ENCODE measurements at places on chromosomes 16 and 17.
A peak's percentile ranks its signal among the peaks of the same experiment; 100 is the strongest.

DNA sequence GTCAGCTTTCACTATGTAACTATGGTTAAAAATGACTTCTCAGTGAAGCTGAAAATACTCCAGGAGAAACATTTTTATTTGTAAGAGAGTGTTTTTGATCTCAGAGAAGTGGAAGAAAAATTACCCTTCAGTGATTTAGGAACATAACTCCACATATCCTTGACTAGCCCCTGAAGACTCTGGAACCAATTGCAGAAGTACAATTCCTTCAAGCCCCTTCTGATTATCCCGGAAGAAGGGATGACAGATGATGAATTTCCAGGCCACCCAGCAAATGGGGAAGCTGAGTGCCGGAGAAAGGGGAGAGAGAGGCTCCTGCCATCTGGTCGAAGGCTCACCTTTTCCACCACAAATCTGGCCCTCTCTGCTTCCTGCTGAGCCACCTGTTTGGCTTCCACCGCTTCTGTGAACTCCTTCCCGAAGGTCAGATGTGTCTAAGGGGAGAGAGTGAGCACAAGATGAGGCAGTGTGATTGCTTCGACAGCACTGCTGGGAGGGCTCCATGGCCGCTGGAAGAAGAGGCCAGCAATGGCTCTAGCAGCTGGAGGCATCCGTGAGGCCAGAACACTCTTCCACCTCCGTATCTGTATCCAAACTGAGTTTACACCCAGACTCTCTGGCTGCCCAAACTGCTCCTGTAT, 8.1 kb downstream of the PHB1 start:
- DNase-seq = no peak

DNA sequence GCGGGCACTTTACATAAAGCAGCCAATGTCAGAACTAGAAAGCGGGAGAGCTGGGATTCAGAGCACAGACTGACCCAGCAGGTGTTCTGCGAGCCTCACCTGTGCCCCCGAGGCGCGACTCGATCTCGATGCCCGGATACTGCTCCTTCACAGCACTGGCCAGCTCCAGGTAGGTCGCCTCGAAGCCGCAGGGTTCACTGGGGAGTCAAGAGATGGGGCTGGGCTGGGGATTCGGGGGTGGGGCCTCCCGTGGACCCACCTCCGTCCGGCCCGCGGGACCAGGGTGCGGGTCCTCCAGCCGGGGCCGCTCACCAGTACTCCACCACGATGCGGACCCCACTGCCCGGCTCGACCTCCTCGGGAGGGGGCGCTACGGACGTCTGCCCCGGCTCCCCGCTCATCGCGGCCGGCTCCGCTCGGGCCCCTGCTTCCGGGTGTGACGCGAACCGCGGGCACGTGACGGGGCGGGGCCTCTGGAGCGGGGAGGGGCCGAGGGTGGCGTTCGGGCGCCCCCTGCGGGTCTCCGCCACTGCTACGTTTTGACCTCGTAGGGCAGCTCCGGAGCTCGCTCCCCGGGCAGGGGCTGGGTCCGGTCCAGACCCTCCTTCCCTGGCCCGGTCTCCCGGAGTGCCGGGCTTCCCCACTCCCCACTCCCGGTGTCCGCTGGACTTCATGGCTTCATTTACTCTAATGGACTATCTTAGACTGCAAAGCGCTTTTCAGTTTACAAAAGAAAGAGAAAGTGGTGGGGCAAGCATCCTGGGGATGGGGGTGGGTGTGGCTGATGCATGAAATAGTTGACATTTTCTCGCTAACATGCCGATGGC, at the start of gene MIEN1:
Gene MIEN1, minus strand, starts transcription at position 438 of the 827 bp plus-strand sequence. Its CDS starts 37 bp downstream, at position 401.
- DNase-seq = peak; percentile 95

- no peak for DNase-seq
These were observed 10.0 kb downstream of the TUFM start for GRCh38 chr16:28835864-28836760.

- no peak for DNase-seq
These were observed 15.5 kb upstream of the TMEM94 start for GRCh38 chr17:75440738-75441448.

GRCh38 chr17:75535119-75535537, 9.6 kb downstream of the LLGL2 start:
- peak; percentile 86 for DNase-seq

DNA sequence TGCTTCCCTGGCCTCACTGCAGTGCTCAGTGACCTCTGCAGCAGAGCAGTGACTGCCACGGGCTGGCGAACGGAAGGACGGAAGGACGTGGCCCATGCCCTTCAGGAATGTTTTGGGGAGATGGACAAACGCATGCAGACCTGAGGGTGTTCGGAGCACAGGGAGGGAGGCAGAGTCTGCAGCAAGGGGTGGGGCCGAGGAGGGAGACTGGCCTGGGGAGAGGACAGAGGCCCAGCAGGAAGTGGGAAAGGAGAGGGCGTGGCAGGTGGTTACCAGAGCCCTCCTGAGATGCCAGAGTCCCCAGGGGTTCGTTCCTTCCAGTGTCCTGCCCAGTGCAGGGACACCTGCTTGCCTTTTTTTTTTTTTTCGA, 21.9 kb downstream of the ADORA2B start:
- no peak for DNase-seq

- DNase-seq = no peak
These were observed 7.0 kb upstream of the NT5C start for GRCh38 chr17:75138519-75138918.

- DNase-seq = no peak
These were observed 20.3 kb downstream of the METRNL start for GRCh38 chr17:83099570-83100181.

DNA sequence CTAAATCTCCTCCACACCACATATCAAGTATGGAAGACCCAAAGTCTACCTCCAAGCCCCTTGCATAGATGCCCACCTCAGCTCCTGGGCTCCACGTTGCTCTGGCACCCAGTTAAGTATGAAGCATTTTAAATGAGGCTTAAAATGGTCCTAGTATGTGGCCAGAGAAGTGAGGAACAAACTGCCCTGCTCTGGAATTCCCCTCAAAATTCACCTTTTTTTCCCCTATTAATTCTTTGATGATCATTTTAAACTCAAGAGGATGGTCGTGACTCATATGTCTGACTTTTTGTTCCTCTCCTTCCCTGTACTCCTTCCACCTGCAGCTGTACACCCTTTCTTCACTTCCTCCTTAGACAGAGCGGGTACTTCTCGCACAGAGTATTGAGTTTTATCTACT, 234.5 kb upstream of the MYOCD start:
- no peak for DNase-seq

DNA sequence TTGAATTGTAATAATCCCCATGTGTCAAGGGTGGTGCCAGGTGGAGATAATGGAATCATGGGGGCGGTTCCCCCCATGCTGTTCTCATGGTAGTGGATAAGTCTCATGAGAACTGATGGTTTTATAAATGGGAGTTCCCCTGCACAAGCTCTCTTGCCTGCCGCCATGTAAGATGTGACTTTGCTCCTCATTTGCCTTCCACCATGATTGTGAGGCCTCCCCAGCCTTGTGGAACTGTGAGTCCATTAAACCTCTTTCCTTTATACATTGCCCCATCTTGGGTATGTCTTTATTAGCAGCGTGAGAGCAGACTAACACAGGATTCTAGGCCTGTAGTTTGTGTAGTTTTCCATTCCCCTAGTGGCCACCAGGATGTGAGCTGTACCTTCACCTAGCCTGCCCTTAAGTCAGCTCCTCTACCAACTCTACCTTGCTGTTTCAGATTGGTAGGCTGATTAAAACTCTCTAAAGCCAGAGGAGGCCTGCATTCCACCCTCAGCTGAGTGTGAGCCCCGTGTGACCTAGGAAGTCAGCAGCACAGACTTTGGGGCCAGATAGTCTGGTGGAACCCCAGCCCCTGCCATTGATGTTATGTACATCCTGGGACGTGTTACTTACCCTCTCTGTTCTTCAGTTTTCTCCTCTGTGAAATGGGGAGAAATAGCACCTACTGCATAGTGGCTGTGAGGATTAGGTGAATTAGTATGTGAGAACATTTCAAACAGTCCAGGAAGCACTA, 252.4 kb upstream of the CACNG5 start:
- DNase-seq = no peak

DNA sequence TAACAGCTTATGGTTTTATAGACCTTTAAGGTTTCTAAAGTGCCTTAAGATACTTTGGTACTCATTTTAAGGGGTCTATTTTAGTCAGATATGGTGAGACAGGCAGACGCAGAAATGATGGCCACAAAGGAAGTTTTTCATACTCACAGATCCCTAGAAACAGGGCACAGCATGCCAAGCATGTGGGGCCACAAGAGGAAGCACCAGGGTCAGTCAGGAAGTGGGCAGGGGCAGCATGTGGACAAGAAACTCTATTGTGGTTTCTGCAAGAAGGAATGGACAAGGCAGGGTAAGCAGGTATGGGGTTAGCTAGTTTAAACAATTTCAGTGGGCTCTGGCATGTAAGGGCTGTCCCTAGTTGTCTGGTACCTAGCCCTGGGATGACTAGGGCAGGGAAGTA, 8.5 kb downstream of the EFCAB3 start:
- no peak for DNase-seq

DNA sequence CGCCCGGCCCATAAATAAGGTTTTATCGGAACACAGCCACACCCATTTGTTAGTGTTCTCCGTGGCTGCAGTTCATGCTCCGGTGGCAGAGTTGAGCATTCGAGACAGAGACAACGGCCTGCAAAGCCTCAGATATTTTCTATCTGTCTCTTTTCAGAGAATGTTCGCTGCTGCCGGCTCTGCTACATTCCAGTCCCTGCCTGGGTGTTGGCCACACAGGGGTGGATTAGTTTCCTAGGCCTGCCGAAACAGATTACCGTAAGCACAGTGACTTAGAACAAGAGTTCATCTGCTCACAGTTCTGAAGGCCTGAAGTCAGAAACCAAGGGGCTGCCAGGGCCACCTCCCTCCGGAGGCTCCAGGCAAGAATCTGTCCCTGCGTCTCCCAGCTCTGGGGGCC, 19.1 kb upstream of the GSG1L start:
- DNase-seq = no peak

GRCh38 chr16:88977018-88977811, at the start of gene CBFA2T3:
CBFA2T3 (minus strand) TSS chr16:88977207; CDS start chr16:88976807, 400 bp downstream.
- no peak for DNase-seq

DNA sequence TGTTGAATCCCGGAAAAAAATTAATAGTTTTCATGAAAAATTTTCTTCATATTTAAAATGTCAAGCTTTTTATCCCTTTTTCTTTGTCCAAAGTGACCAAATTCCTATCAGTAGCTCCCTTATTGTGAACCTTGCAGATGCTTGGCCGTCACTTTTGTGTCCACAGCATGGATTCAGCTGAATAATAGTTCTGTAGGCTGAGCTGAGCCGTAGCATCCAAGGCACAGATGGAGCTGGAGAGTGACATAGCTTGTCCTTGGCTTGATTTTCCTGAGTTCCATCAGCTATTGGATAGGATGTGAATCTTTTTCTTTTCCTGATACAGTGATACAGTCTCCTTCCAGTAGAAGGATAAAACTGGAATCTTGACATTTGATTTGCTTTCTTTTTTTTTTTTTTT, 3.6 kb downstream of the NUP85 start:
- DNase-seq = no peak

DNA sequence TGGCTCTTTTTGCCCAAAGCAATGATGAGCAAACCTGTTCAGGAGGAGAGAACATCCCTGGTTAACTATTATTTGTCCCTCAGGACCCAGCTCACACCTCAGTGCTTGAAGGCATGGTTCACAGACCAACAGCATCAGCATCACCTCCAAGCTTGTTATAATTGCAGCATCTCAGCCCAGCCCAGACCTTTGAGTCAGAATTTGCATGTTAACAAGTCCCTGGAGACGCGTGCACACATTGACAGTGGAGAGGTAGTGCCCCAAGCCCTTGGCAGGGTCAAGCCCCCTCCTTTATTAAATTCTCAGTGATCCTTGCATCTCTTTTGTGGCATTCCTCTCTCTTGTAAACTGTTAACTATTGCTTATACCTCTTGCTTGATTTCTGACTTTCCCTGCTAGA, 488.6 kb downstream of the HAPSTR1 start:
- DNase-seq = no peak

GRCh38 chr17:36786867-36787266, 150.4 kb upstream of the LHX1 start:
- no peak for DNase-seq

- DNase-seq = peak; percentile 45
These were observed 651 bp downstream of the SHMT1 start for GRCh38 chr17:18362698-18363100.

DNA sequence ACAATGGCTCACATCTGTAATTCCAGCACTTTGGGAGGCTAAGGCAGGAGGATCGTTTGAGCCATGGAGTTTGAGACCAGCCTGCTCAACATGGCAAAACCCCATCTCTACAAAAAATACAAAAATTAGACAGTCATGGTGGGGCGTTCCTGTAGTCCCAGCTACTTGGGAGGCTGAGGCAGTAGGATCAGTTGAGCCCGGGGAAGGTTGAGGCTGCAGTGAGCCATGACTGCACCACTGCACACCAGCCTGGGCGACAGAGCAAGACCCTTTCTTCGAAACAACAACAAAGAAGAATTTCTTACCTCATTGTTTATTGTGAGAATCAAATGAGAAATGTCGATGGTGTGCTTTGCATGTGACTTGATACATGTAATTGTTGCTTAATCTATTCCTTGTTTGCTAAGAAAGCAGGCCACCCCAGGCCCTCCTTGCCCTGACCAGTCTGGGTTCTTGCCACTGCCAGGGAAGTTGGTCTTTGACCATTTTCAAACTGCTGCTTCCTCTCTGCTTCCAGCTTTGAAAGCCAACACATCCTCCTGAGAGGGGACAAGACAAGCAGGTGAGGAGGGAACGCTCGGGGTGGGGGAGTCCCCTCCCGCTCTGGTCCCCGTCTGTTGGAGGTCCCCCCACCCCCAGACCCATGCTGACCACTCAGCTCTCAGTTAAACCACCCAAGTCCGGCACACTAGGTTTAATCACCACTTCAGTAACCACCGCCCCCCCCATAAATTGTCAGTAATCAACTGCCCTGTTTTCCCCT, 47.3 kb upstream of the CPNE2 start:
- DNase-seq = no peak

DNA sequence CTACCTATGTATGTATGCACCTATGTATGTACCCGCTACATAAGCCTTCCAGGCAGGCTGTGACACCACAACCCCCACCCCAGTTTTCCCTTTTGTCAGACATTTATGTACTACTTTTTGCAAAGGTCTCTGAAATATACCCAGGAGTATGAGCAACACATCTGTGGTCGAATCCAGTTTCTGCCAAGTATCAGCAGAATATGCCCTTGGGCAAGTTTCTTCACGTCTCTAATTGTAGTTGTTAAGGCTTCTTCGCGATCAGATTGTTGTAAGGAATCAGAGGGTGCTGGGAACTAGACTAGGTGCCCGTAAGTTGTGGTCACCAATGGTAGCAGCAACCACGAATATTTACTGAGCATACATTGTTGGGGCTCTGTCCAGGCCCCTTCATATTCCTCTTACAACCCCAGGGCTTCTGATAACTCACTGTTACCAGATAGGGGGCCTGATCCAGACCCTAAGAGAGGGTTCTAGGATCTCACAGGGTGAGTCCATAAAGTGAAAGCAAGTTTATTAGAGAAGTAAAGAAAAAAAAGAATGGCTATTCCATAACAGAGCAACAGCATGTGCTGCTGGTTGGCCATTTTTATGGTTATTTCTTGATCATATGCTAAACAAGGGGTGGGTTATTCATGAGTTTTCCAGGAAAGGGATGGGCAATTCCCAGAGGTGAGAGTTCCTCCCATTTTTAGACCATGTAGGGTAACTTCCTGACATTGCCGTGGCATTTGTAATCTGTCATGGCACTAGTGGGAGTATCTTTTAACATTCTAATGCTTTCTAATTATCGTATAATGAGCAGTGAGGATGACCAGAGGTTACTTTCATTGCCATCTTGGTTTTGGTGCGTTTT, 16.6 kb downstream of the NUDT7 start:
- DNase-seq = no peak
